AG04450 (cell line): ENCODE measurements at places on chromosomes 1 and 21.

DNA sequence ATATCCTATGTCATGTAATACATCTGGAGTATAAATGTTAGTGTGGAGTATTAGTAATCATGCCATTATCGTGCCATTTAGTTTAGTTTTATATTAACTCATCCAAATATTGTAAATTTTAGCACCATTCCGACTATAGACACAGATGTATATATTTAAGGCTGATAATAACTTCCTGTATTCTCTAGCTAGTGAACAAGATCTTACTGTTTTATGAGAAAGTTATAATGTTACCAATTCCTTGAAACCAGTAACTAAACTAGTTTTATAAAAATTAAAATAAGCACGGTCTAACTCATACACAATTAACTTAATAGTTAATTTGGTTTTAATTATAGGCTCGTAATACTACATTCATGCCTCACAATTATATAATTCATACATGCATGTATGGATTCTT lies 808.6 kb downstream of the USP25 start:
- no peak for DNase-seq

- no peak for DNase-seq
Observed at GRCh38 chr1:1294250-1294890, 13.4 kb downstream of the ACAP3 start.

GRCh38 chr1:59596432-59596831 lies 218.3 kb upstream of the HOOK1 start:
- peak; percentile 47 for DNase-seq

GRCh38 chr21:24275616-24276015 lies 1331.7 kb downstream of the MRPL39 start:
- no peak for DNase-seq

GRCh38 chr1:226682871-226683814 lies 55.9 kb downstream of the ITPKB start:
- DNase-seq: no peak

DNA sequence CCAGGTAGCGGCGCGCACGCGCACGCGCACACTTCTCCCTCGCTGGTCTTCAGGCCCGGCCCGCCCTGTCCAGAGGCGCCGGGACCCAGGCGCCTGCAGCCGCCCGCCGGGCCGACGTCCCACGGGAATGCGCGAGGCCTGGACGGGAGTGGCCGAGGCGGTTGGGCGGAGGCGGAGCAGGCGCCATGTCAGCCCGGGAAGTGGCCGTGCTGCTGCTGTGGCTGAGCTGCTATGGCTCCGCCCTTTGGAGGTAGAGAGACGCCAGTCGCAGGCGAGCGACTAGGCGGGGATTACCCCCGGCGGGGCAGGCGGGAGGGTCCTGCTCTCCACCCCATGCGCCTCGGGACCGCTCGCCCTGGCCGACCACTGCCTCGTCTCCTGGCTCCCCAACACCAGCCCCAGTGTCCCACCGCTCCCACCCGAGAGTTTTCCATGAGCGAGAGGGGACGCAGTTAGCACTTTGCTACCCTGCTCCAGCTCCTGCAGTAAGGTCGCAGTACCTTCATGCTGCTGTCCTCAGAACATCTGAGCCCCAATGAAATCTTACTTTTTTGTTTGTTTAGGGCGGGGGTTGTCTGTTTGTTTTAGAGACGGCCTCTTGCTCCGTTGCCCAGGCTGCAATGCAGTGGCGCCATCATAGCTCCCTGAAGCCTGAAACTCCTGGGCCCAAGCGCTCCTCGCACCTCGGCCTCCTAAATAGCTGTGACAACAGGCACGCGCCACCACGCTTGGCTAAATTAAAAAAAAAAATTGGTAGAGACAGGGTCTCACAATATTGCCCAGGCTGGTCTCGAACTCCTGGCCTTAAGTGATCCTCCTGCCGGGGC lies at the start of gene CATSPERE:
Gene CATSPERE (plus strand): TSS at position 29 of the 827 bp plus-strand sequence. CDS start 157 bp downstream, at position 186.
- DNase-seq: peak; percentile 37

DNA sequence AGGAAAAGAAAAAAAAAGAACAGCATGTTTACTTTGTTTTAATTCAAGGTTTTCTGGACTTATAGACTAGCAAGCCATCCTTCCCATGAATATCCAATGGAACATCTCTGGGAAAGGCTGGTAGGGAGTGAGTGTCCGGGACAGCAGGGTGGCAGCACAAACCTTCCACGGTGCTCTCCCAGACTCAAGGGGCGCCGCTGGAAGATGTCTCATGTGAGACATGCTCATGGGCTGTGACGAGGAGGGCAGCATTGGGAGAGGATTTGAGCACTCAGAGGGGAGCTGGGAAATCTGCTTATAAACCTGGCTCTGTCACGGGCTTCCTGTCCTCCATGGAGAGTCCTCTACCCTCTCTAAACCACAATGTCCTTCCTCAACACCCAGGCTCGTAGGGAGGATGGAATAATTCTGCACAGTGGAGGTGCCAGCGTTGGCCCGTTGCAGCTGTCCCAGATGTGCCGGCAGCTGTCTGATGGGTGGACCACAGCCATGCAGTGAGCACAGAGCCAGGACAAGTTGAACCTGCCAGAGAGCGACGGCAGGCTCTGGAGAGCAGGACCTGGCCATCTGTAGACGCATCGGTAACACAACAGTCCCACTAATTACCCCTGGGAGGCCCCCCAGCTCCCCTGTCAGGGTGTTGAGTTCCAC lies 100.1 kb upstream of the IGSF21 start:
- DNase-seq: no peak

DNA sequence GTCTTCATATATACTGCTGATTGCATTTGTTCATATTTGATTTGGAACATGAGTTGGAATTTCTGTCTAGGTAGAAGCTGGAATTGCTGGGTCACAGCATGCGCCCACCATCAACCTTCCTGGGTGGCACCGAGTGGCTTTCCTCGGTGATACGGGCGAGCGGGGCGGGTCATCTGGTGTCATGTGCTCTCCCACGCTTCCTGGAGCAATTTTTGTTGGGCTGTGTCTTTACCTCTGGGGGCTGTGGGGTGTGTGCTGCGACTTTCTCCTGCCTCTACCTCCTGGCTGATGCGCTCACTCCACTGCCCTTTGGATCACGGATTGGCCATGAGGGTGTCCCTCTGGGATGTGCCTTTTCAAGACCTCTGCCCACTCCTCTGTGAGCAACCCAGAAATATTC lies 108.7 kb upstream of the COL6A1 start:
- DNase-seq: no peak

GRCh38 chr1:2978691-2979190 lies 42.5 kb upstream of the ACTRT2 start:
- DNase-seq: no peak

DNA sequence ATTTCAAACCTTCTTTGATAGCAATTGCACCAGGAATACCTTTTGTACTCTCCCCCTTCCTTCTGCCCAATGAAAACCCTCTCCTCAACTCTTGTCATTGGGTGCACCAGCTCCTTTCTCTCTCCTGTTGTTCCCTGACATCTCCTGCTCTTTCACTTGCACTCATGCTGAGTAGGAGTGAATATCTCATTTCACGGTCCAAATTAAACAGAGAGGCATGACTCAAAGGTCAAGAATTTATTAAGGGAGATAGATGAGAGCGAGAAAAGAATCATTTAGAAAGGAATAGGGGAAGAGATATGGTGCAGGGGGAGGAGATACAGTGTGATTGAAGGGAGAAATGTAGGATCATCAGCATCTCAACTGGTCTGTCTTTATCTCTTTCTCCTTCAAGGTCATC lies 22.1 kb downstream of the AIM2 start:
- DNase-seq: no peak

DNA sequence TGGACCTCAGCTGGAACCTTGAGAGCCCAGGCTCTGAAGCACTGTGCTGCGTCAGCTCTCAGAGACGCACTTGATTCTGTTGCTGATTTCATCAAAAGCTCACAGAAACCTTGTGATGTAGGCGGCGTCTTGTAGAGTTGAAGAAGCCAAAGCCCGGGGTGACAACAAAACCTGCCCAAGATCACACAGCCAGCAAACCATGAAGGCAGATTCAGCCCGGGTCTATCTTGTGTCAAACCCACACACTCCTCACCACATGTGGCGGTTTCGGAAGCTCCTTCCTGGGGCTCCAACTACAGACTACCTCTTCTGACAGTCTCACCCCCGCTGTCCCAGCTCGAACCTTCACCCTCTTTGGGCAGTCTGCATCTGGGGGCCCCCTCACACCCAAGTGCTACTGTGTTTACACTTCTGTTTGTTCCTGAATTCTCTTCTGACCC lies 50.4 kb downstream of the TENT5C start:
- DNase-seq: no peak

DNA sequence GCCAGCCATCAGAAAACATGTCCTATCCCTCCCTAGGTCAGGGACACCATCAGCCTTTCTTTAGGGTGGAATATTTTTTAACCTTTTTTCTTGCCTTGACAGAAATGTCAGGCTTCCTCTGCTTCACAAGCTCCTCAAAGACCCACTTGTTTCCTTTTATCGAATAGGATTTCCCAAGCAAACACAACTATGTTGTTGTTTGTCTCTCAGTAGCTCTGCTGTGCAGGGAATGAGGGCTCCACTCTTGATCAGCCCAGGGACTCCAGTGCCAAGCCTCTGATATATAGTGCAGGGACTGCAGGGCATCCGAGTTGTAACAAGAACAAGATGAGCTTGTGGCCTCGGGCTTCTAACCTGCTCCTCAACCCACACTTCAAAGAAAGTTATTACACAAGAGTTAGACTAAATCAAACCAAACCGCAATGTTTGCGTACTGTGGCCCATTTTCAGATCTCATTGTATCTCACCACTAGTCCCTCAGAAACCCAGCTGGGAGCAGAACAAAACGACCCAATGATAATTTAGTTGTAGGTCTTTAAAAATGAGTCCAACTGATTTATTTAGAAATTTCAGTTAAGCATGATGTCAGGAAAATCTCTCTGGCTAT lies 108.1 kb downstream of the ATG4C start:
- DNase-seq: no peak

DNA sequence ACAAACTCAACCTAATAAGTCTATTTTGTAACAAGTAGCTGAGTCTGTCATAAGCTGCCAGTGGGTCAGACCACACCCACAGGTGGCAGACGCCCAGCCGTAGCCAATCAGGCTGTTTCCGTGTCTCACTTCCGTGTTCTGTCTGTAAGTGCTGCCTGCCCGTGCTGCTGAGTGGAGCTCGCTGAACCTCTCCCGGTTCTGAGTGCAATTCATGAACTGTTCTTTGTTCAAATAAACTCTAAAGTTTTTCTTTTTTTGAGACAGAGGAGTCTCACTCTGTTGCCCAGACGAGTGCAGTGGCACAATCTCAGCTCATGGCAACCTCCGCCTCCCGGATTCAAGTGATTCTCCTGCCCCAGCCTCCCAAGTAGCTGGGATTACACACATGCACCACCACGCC lies 25.1 kb downstream of the POFUT2 start:
- DNase-seq: no peak

DNA sequence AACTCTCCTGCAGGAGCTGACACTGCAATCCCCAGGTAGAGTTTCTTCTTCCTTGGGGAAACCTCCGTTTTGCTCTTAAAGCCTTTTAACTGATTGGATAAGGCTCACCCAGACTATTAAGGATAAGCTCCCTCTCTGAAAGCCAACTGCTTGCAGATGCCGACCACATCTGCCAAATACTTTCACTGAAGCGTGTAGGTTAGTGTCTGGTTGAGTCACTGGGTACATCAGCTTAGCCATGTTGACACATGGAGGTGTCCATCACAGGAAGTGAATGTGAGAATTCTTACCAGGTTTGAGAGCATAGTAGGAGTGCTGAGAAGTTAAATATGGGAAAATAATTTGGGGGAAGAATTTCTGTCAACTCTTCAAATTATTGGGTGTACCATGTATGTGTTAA lies 202.0 kb downstream of the AJAP1 start:
- DNase-seq: no peak

GRCh38 chr1:64155278-64155677 lies 48.1 kb upstream of the UBE2U start:
- DNase-seq: no peak

DNA sequence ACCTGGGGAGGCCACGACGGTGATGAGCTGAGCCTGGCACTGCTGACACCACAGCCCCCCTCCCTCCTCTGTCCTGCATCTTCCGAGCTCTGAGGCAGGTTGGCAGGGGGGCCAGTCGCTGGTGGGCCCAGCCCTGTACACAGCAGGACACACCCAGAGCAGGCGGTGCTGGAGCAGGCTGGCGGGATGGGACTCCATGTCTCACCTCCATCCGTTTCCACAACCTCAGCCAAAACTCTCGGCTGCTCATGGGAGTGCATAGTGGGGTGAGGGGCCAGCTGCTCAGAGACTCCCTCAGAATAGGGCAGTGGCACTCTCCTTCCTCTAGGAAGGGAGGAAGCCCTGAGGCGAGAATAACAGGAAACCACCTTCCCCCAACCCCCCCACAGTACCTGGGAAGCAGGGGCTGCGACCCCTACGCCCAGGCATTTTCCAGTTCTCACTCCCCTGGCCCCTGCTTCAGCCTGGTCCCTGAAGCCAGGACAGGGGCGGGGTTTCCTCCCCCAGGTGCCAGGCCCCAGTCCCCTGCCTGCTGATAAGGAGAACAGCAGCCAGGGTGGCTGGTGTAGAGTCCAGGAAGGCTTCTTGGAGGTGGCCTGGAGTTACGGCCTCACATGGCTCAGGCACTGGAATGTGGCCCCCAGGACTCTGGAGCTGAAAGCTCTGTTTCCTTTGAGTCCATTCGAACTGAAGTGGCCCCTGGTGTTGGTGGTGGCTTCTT lies 3.2 kb upstream of the IBA57 start:
- DNase-seq: no peak

GRCh38 chr1:235866205-235866912 lies at the start of gene LYST:
TSS of gene LYST (minus strand) at chr1:235866906. CDS start at chr1:235830417, 36,489 bp downstream.
- no peak for DNase-seq

GRCh38 chr1:237031480-237031879 lies 10.5 kb upstream of the RYR2 start:
- DNase-seq: no peak

GRCh38 chr1:118928739-118929554 lies 59.2 kb downstream of the TBX15 start:
- no peak for DNase-seq

DNA sequence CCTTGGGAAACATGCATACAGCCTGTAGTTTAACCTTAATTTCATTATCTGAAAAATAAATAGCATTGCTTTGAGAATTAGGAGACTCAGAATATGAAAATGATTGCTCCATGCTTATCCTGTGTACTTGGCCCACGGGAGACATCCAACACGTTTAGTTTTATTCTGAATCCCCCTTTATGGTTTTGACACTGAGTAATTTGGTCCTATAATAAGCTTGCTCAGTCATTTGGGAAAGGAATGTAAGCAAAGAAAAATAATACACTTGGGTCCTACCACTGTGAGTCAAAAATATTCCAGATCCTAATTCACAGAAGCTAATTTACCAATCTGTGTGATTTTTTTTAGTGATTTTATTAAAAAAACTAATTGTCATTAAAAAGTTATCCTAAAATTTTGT lies 557.3 kb downstream of the USP25 start:
- DNase-seq: no peak
